IMR-90 (cell line): ENCODE measurements at places on chromosomes 3 and 15. TPM values are rescaled to one million over a fixed set of nuclear protein-coding genes. Genes with fewer than 3 reads are reported as not detected.

DNAJB11 gene
- total RNA-seq = 27.4 and 62.8 TPM in 2 replicates

SNRPA1 gene
- 37.1 and 47.5 TPM in 2 replicates for total RNA-seq

KIF23 gene
- total RNA-seq = 56.1 and 70.5 TPM in 2 replicates

GOLGA6A gene
- not detected in 2 replicates for total RNA-seq

MYLK gene
- 484 and 521 TPM in 2 replicates for total RNA-seq

GRCh38 chr3:150739877-150740645, 22.9 kb downstream of the SIAH2 start:
- DNase-seq = no peak

DNA sequence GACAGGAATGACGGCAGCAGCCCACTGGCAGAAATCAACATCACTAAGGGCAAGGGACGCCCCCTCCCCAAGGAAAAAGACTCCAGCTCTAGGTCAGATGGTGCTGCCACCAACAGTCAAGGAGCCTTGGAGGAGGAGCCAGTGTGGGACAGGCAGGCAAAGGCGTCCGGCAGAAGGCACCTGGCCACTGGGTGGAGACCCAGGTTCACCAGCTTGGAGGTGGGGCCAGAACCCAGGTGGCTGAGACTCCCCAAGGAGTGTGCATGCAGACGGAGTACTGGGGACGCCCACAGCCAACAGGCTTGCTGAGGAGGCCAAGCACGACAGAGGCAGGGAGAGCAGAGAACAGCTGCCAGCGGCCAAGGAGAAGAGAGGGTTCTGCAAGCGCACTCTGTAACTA, 35.2 kb downstream of the PTPN23 start:
- no peak for DNase-seq

- no peak for DNase-seq
Measured at GRCh38 chr3:44802011-44802410, 40.4 kb downstream of the KIF15 start.

DNA sequence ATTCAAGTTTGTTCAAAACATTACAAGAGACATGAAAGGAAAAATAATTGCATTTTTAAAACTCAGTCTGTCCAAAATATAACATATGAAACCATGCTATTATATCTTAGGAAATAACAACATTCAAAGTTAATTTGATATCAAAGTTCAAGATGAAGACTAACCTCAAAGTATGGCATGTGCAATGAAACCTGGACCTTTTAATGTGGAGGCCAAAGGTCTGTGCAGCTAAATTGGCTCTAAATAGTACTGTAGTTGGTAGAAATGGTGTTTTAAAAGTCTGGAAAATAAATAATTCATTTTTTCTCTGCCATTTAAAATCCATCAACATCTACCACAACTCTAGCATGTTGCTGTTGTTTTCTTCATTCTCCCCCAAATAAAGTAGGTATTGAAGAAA, 8.7 kb downstream of the GRAMD1C start:
- DNase-seq = no peak

DNA sequence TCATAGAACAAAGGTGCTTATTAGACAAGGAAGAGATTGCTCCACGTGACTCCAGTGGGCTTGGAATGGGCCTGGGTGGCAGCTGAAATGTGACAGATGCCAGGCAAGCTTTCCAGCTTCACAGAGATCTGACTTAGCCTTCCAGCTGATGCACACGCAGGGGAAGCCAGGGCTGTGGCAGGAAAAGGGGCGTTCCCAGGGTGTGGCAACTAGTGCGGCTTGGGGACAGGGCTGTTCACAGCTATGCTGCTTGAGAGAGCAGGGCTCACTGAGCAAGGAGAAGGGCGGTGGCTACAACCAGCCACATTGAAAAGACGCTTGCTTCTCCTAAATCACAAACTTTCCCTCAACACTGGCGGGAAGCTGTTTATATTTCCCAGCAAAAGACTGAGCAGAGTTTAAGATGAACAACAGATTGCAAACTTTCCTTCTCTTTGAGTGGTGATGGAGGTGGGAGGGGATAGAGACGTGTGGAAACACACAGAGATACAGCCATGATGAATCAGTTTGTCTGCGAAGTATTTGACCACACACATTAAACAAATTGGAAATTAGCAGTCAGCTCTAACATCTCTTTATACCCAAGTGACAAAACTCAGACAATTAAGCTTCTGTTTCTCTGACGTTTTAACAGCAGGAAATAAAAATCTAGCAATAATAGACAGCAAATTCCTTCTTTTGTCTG, 127.5 kb downstream of the BDH1 start:
- peak; percentile 36 for DNase-seq

GRCh38 chr3:134527037-134527436, 41.2 kb downstream of the CEP63 start:
- peak; percentile 18 for DNase-seq

DNA sequence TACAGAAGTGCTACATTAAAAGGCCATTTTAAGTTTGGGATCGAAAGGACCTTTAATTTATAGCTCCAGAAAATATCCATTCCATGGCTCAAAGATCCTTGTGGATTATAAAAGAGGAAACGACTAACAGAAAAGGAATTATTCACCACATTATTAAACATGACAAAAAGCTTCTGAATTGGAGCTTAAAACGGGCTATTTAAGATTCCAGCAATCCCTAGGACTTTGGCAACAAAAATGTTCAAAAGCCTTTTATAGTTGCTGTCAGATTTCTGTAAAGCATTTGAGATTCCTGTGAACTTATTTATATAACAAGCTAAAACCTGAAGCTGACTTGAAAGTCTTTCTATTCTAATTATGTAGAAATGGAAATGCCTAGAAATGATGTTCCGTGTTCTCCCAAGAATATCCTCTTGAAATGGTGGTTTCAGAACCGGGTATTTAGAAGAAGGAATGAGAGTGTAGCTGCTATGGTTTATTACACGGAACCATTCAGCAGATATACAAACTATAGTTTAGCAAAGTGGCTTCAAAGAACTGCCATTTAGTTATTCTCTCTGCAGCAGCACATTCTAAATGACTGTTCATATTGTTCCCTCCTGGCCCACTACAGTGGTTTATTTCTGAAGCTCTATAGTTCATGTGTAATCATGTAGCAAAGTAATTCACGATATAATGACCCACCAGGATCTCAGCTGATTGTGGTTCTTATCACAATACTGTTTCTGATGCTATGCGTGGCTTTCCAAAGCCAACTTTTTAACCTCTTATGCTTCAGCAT, 961.7 kb downstream of the FHIT start:
- DNase-seq = peak; percentile 22

GRCh38 chr3:23430781-23431398, 227.8 kb downstream of the UBE2E2 start:
- DNase-seq = peak; percentile 34

DNA sequence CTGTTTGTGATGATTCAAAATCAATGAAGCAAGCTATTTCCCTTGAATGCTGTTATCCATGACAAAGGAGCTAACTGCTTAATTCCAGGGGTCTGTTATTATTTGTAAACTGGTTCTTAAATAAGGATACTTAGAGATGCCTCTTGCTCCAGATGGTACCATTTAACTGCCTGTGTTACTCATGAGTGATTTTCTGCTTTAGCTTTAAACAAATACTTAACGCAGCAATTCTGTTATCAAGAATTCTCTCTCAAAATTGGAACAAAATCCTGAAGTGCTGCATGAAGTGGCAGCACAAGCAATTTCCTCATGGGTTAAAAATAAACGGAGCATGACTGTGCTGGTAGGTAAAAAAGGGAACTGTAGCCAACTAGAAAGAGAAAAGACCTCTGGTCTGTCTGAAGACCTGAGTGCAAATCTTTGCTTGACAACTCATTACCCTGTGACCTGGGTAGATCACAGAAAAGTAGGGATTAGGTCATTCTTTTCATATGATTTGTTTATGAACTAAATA, 62.5 kb upstream of the GBE1 start:
- DNase-seq = no peak

DNA sequence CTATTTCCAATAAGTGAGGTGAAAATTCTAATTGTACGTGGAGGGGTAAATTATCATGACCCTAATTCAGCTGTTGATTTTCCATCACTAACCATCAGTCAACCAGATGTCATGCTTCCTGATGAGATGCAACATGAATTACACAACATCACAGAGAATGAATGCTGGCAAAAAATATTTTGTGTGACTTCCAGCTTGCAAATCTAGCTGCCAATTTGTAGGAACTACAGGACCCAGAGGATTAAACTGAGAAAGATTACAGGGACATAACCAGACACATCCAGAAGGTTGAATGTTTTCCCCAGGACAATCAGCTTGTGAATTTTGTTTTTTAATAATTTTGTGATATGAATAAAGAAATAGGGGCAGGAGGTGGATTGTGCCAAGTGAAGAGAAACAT, 349.0 kb upstream of the ATP10A start:
- no peak for DNase-seq

DNA sequence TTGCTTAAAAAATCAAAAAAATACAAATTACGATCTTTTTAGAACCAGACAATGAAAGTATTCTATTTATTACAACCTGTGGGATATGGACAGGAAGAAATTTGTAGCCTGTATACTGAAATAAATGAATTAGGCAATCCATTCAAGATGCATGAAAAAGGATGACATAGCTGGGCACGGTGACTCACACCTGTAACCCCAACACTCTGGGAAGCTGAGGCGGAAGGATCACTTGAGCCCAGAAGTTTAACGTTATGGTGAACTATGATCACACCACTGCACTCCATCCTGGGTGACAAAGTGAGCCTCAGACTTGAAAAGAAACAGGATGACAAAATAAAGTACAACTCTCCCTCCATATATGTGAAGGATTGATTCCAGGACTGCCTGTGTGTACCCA, 74.1 kb downstream of the MSL2 start:
- peak; percentile 9 for DNase-seq
